ENCODE measurements at places on chromosomes 1 and 21.

GRCh38 chr1:205422993-205423642 is 1.3 kb upstream of the LEMD1 start:
- no peak for DNase-seq

- DNase-seq = no peak
These were observed 22.1 kb upstream of the SLC44A3 start for GRCh38 chr1:94798054-94798453.

DNA sequence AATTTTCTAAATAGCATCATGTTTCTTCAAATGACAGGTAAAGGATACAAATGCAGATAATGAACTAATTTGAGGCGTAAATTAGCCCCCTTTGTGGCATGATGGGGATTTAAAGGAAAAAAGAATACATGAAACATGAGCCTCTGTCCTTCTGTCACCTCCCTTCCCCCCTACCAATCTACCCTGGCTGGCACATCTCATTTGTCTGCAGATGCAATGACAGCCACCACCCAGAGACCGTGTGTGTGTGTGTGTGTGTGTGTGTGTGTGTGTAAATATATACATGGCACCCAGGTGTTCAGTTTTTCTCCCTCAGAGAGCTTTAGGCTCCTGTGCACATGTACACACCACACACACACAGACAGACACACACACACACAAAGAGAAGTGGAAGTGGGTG is 451.1 kb downstream of the RWDD3 start:
- no peak for DNase-seq

DNA sequence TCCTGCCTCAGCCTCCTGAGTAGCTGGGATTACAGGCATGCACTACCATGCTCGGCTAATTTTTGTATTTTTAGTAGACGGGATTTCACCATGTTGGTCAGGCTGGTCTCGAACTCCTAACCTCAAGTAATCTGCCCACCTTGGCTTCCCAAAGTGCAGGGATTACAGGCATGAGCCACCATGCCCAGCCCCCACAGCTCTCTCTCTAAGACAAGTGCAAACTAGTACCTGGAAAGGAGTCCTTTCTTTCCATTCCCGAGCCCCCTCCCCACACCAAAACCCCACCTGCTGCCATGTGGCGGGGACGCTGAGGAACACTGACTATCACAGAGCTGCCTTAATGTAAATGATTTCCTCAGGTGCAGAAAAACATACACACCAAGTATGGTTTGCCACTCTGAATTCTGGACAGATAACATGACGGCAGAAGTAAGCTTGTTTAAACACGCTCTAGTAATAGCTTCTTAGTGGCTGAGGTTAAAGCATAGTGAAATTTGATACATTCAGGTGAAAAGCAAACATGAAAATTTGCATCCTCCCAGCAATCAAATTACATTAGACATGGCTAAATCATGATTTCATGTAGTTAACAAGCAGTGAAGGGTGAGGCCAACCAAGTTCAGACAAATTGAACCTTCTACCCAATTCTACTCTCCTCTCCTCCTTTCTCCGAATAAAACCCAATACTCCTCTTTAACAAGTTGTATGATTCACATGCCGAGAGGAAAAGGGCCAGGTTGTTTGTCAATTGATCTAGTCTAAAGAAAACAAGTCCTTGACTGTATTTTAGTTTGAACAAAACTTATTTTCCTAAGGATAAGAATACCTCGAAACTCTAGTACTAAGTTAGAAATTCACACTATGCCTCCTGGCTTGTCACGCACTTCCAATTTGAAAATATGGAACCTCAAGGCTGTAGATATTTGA is 19.8 kb downstream of the ERRFI1 start:
- DNase-seq = no peak

- DNase-seq = no peak
These were observed 44.1 kb downstream of the FOXD2 start for GRCh38 chr1:47481936-47482335.

DNA sequence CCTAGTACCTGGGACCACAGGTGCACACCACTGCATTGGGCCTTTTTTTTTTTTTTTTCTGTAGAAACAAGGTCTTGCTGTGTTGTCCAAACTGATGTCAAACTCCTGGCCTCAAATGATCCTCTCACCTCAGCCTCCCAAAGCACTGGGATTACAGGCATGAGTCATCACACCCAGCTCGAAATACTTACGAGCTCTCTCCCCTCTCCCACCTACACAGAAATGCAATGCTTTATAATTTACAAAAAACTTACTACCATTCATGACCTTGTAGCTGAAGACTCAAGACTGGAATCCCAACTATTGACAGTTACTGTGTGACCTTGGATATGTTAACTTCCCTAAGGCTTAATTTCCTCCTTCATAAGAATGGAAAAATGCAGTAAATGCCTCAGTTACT is 18.7 kb downstream of the FOXJ3 start:
- no peak for DNase-seq

DNA sequence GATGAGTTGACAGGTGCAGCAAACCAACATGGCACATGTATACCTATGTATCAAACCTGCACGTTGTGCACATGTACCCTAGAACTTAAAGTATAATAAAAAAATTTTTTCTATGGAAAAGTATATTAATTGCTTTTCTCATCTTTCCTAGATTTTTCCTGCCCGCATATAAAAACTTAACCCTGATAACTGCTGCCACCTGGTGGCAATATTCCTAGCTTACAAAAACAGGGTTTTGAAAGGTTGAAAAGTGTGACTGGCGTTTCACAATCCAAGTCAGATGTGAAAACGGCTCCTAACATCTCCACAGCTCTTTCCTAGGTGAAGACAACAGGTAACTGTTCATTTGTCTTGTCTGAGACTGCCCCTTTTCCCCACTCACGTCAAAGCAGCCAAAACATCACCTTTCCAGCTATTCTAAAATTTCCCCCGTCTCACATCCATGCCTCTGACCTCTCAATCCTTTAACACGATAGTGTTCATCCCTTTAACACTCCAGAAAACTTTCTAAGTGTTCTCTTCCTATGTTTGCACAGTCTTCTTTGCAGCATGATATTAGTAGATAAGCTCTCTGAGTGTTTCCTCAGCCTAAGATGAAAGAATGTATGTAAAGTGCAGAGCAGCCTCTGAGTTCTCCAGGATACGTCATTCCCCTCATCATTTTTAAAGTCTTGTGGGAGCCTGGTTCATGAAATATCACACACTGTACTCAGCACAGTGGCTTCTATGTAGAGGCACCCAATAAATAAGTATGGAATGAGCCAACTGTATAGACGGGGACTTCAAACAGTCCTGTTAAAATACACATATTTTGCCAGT is 27.5 kb downstream of the OVGP1 start:
- DNase-seq = peak; percentile 68
